Amniotic epithelial cell (primary cell): ENCODE measurements at places on chromosomes 1 and 21.

GRCh38 chr1:53430261-53430660 is 28.9 kb upstream of the DMRTB1 start:
- no peak for DNase-seq

- no peak for DNase-seq
Observed at GRCh38 chr1:13930151-13930550, 230.2 kb downstream of the PRDM2 start.

DNA sequence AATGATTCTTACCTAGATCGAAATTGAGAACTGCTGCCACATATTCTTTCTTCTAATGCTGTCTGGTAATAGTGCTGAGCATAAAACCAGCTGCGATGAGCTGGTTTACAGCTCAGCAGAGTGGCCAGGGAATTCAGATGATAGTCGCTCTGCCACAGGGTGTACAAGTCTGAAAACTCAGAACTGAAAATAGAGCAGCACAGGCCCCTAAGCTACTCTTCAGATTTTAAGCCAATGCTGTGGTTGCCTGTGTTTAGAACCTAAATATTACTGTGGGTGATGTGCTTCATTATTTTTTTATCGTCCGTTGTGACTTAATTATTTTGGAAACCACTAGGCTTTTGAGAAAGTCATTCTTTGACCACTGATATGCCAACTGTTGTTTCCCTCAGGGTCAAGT is 152.0 kb downstream of the ADGRL4 start:
- DNase-seq, result no peak

DNA sequence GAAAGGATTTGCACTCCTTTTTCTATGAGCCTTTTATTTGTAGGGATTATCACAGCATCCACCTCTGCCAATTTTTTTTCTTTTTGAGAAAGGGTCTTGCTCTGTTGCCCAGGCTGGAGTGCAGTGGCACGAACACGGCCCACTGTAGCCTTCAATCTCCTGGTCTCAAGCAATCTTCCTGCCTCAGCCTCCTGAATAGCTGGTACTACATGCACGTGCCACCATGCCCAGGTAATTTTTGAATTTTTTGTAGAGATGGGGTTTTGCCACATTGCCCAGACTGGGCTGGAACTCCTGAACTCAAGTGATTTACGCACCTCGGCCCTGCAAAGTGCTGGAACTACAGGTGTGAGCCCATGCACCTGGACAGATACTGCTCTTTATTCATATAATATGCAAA is 2.1 kb downstream of the SAMSN1 start:
- no peak for DNase-seq

DNA sequence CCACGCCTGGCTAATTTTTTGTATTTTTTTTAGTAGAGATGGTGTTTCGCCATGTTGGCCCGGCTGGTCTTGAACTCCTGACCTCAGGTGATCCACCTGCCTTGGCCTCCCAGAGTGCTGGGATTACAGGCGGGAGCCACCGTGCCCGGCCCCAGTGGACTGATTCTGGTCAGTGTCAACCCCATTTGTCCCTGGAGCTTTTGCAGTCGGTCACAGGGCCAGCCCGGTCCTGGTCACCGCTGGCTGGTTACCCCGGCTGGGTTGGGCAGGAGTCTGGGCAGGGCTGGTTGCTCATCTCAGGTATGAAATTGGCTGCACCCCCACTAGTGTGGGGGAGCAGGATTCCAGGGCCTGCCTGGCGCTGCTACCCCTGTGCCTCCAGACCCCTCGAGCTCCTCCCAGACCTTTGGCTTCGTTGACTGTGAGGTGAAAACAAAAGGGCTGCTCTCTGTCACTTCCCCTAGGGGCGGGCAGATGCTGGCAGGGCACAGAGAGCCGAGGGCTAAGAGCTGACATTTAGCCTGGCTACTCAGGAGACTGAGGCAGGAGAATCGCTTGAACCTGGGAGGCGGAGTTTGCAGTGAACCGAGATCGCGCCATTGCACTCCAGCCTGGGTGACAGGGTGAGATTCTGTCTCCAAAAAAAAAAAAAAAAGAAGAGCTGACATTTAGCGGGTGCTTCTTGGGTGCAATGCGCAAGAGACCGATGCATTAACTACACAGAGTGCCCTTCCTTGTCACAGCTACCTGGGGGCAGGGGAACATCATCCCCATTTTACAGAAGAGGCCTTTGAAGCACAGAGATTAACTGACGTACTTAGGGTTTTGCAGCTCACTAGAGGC is 10.6 kb downstream of the TNFRSF1B start:
- DNase-seq, result no peak

DNA sequence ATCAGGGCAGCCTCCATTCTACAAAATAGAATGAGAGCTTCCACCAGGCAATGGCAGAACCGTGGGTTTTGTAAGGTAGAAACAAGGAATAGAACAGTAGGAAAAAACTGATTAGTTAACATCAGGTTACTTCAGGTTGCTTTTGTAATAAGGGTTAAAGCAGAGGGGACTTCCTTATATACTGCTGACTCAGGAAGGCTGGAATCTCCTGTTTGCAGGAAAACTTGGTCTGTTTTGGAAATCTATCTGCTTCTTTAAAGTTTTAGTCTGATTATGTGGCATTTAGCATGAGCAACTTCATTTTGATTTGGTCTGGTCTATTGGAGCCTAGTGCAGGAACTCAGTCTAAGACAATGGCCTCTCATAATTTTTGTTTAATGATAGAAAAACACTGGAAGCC is 32.7 kb upstream of the RAB4A start:
- DNase-seq, result no peak

- DNase-seq, result no peak
Observed at GRCh38 chr1:232280910-232281309, 349.0 kb downstream of the SIPA1L2 start.

DNA sequence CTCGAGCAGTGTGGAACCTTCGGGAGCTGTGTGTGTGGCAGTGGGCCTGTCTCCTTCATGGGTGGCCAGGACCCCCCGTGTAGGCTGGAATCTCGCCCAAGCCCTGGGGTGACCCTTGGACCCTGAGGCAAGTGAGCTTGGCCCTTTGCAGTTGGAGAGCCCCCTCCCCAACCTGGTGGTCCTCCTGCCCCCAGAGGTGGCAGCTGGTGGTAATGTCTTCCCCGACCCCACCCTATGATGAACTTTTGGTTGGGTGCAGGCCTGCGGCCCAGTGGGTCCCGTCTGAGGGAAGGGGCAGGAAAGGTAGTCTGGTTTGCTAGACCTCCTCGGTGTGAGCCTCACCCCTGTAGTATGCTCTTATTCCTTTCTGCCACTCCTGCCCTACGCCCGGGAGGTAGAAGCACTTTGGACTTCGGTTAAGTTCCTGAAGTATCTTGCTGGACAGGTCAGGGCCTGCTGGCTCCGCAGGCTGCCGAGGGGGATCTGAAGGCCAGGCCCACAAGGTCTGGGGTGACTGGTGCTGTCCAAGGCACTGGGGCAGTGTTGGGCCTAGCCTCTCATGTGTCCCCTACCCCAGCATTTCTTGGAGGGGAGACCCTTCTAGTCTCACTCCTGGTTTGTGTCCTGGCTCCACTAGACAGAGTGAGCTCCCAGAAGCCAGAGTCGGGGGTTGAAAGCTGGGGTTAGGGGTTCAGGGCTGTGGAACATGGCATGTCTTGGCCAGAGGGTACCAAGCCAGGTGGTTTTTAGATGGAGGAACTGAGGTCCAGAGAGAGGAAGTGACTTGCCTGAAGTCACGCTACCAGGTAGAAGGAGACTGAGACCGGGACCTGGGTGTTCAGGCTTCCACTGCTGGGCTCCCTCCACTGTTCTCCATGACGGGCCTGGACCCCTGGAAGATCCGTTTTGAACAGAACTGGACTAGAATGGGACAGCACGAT is 1.8 kb downstream of the ZNF362 start:
- DNase-seq, result peak; percentile 16

GRCh38 chr1:59593798-59594790 is 220.7 kb upstream of the HOOK1 start:
- no peak for DNase-seq

- DNase-seq, result no peak
Observed at GRCh38 chr1:65759516-65759915, 33.2 kb upstream of the PDE4B start.

- DNase-seq, result no peak
Observed at GRCh38 chr1:181812208-181812607, 249.3 kb downstream of the ZNF648 start.

- DNase-seq, result peak; percentile 80
Observed at GRCh38 chr1:196685506-196685905, 33.7 kb downstream of the CFH start.

- peak; percentile 54 for DNase-seq
Observed at GRCh38 chr21:32770871-32771523, 558 bp downstream of the PAXBP1 start.

DNA sequence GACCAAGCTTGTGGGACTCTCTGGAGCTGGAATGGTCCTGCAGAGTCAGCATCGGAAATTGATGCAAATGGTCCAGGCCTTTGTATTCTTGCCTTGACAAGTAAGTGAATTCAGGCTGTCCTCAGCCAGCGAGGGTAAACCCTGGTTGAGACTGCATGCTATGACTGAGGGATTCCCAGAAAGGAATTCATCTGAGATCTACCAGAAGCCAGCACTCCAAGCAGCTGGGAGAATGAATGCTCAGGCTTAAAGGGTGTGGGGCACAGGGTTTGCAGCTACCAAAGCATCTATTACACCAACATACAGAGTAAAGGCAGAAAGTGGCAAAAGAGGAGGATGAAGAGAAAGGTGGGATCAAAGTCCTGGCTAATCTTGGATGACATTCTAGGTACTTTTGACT is 257.0 kb upstream of the LYPLAL1 start:
- DNase-seq, result no peak
